CD4-positive, alpha-beta T cell treated with Interleukin-17A for 1 hour (primary cell): ENCODE measurements at places on chromosomes 2 and 18.

- DNase-seq = no peak
These were observed 257.3 kb upstream of the CXCR4 start for GRCh38 chr2:136375017-136375901.

- DNase-seq = no peak
These were observed 176.3 kb downstream of the INHBB start for GRCh38 chr2:120522151-120522751.

GRCh38 chr2:100771125-100771524 is 48.8 kb upstream of the NPAS2 start:
- DNase-seq = no peak

DNA sequence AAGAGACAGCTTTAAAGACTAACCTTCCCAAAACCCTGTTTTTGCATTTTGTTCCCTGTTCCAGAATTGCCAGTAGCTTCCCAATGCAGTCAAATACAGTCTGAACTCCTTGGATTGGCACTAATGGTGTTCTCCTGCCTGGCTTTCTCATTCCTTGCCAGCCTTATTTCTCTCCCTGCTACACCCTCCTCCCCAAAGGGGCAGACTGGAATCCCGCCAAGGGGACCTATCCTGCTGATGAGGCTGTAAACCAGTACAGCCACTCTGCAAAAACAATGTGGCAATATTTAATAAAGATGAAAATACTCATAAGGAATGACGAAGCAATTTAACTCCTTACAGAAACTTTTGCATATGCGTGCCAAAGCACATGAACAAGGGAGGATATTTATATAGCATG is 4.5 kb upstream of the SLC4A5 start:
- no peak for DNase-seq

GRCh38 chr2:25065768-25066167 is 23.9 kb downstream of the EFR3B start:
- no peak for DNase-seq

DNA sequence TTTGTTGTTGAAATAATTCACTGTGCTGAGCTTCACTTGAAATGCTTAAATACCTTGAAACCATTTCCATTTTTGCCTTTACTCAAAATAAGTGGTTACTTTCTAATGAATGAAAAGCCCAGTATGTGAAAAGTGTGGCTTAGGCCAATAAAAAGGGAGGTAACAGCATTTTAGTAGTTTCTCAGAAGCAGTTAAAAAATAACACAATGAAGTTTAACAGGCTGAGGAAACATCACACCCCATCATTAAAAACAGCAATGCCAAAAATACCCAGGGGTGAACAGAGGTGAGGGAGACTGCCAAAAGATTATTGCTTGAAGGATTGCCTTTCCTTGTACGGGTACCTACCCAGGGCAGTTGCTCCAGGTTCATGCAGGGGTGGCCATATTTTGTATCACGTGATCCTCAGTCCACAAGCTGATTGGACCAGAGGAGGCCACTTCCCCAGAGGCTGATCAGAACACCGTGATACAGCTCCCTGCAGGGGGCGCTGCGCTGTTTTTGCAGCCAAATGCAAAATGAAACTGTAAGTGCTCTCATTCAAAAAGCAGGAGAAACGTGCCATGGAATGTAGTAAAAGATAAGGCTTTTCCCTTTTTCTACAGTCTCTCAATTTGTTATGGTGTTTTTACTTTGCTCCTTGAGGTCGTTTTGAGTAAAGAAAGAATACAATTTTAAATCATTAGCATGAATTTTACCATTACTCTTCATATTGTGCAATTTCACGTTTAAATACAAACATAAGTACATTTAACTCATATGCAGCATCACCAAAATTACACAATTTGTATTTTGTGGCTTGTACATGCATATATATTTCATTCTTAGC is 70.2 kb upstream of the SH3BP4 start:
- DNase-seq = peak; percentile 34

DNA sequence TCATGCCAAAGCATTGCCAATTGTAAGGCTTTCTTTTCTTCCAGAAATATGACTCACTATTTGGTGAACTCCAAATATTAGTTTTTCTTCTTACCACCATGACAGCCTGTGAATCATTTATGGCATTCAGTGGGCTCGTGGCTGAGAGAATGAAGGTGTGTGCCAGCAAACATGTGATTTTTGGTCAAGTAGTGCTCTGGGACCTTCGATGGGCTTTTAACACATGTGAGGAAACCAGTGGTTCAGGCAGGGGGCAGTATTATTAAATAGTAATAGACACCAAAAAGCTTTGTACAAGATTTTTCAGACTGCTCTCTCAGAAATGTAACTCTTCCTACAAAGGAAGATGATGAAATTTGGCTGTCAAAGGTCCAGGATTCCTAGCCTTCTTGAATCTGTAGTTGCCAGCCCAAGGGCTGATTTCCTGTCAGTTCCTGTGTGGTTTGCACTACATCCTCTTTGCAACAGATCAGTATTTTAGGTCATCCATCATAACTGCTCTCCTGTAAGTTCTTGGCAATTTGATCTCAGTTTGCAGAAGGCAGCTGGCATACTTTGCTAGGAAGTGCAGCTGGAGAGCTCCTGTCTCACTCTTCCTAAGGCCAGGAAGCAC is 64.3 kb downstream of the BABAM2 start:
- DNase-seq = peak; percentile 45
